Midbrain (tissue), 1 donor: ENCODE measurements at places on chromosomes 3 and 15.

- no peak for DNase-seq
These were observed 3.3 kb downstream of the ACAD9 start for GRCh38 chr3:128882719-128883118.

- no peak for DNase-seq
These were observed 17.9 kb downstream of the GRIP2 start for GRCh38 chr3:14522129-14522691.

DNA sequence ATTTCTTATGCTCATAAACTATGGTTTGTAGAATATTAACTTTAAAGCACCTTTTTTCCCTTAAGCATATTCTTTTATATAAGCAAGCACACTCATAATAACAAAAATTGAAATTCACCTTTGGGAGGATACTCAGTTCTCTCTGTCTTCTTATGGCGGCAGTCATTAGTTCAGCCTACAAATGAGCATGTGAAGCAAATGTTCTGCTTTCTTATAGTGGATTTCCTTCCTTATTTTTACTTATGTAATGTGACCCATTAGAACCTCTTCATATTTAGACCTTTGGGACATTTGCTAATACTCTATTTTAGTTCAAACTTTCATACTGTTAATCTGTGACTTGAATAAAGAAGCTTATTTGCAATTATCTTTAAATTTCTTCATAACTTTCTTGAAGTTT is at the start of gene P2RY13:
Gene P2RY13, minus strand, starts transcription at position 187 of the 400 bp plus-strand sequence. Its CDS starts 21 bp downstream, at position 166.
- DNase-seq: no peak

- DNase-seq: no peak
These were observed 95.7 kb downstream of the CPN2 start for GRCh38 chr3:194255252-194256039.

- no peak for DNase-seq
These were observed 126.3 kb downstream of the DNAJB8 start for GRCh38 chr3:128340198-128340903.

DNA sequence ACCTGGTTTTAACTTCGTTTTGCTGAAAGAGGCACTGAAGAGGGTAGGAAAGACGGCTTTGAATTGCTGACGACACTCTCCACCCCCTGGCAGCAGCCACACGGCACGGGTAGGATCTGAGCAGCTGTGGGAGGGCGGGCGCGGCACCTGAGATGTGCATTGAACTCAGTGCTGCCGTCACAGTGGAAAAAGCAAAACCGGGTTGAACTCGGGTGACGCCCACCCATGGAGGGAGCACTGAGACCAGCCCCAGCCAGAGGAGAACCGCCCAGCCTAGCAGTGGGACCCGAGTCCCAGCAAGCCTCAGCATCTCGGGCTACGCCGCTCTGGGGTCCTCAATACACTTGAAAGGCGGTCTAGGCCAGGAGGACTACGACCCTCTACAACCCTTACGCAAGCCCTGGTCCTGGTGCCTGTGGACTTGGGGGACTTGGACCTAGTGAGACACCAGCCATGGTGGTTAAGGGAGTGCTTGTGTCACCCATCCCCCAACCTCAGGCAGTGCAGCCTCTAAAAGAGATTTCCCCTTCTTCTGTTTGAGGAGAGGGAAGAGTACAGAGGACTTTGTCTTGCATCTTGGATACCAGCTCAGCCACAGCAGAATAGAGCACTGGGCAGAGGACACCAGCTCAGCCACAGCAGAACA is 50.0 kb upstream of the RPL35A start:
- DNase-seq: no peak

DNA sequence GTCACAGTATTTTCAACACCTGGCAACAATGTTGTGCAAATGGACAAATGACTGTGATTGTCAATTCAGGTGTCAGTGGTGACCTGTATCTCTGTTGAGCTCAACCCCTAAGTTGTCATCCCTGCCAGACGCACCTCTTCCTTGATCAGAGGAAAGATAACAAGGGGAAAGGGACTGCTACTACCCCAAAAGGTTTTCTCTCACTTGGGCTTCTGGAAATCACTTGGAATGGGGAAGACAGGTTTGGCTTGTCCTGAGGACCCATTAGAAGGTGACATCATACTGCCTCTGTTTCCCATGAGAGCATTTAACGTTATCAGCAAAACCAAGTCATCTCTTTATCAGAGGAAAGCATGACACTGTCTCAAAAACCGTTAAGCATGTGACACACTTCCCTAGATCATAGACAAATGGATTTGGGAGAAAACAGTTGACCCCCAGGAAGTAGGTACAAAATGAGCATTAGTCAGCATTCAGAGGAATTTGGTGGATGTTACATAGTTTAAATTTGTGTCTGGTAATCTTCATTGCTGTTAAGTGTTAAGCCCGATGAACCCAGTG is 769.5 kb downstream of the GRM7 start:
- DNase-seq: no peak

- no peak for DNase-seq
These were observed 102.3 kb downstream of the ZPLD1 start for GRCh38 chr3:102537123-102537522.

DNA sequence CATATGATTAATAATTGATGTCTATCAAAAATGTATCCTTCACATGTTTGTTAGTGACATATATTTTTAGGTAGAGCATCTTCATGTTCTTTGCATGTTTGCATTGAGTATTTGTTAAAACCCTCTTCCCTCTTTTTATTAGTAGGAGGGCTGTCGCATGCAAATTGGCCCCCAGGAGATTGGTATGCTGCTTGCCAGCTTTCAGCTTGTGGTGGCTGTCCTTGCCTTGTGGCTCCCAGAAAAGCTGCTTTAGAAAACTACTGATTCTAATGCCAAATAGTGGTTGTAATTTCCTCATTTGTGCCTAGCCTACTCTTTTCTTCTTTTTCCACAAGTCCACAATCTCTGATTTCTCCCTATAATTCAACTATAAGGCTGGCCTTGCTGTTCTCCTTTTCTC is 886.8 kb downstream of the VGLL3 start:
- DNase-seq: no peak

DNA sequence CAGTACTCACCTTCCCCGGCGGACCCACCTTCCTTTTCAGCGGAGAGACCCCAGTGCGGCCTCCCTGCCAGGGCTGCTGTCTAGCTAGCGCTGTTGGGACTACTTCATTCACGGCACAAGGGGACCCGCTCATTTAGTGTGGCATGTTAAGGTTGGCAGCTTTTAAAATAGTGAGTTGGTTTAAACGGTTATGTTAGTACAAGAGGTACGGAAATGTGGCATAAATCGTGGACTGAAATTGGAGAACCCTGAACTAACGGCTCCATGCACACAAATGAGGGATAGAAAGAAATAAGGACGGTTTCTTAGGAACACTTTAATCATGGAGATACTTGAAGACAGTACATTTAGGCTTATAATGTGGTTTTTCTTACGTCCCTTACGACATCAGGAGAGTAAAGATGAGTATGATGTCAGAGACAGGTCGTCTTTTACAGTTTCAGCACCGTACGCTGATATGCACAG is 752 bp downstream of the CEP63 start:
- no peak for DNase-seq

DNA sequence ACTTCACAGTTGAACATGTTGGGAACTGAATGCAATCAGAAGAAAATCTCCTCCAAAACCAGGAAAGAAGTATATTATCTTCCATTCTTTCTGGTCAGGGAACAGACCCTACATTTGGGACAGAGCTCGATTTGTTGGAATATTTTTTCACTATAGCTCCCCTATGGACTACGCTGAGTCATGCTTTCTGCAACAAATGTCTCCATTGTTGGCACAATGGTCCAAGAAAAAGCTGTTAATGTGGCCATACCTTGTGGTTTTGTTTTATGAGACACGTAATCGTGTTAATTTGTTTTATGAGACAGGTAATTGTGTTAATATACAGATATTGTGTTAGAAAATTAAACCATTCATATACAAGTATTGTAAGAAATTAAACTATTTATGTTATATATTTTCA is 101.4 kb downstream of the TGFBR2 start:
- no peak for DNase-seq

DNA sequence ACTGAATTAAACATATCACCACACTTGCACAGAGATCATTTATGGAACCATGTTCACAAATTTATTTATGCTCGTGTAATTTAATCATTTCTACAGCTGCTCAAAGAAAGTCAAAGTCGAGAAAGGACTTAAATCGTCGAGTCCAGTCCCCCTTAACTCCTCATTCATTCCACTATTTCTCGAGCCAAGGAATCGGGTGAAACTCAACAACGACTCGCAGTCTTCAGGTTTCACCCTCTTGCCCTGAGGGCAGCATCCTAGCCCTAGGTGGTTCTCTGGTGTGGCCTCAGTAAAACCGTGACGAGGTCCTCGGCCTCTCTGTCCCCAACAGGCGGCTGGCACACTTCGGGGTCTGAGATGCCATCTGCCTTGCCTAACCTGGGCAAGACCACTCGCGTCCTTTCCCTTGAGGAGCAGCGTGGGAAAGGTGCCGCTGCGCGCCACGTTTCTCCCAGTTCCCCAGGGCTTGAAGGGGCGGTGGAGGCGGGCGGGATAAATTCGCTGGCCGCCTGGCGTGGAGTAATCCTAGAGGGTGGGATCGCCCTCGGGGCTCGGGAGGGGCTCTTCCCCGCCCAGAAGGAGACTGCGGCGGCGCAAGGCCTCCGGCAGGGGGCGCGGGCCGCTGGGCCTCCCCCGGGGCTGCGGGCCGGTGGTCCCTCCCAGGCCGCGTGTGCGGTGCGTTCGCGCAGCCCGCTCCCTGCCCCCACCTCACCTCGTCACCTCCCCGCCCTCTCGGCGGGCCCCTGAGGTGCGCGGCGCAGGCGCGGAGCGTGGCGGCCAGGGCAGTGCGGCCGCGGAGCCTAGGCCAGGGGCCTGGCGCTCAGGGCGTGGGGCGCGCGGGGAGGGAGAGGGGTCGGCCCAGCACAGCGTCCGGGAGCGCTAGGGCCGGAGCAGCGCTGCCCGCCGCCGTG is at the start of gene ZNF639:
Gene ZNF639, plus strand, starts transcription at position 746 of the 911 bp plus-strand sequence. CDS start 5,263 bp downstream, outside the sequence.
- peak; percentile 81 for DNase-seq

DNA sequence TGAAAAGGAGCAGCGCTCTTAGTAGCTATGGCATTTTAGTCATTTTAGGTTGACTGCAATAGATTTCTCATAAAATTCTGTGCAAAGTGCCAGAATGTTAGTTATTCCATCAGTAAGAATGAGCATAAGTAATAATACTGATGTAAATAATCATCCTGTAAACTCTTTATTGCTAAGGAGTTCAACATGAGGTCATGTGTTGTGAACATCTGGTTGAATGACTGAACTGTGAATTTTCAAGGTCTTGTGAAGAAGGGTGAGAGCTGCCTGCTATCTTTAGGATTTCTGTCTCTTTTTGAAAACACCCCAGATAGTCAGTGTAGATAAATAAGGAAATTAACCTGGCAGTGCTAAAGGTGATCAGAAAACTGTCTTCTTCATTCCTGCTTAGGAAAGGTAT is 333.4 kb upstream of the TBC1D5 start:
- no peak for DNase-seq

DNA sequence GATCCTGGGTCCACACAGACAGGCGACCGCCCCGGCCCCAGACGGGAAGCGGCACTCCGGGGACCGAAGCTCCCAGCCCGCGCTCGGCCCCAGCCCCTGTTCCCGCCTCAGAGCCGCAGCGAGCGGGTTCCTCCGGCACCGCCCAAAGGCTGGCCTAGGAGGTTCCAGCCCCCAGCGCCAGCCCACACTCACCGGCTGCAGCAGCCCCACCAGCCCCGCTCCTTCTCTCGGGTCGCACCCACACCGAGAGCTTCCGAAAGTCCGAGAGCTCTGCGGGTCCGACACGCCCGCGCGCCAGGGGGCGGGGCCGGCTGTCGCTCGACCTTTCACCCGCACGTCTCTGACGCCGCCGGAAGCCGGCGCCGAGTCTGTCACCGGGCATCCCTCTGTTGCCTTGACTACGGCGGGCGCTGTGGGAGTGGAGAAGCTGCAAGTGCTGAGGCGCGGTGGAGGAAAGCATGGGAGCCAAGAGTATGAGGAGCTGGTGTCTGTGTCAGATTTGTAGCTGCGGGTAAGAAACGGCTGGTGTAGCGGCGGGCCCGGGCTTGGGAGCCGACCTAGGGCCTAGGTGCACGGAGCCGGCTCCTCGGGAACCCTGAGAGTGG is at the start of the genes EFL1 and SAXO2:
Gene EFL1, minus strand, starts transcription at position 313 of the 605 bp plus-strand sequence. CDS start 956 bp downstream, outside the sequence.
Gene SAXO2, plus strand, starts transcription at position 397 of the 605 bp plus-strand sequence. Its CDS starts 62 bp downstream, at position 459.
- DNase-seq: peak; percentile 87

DNA sequence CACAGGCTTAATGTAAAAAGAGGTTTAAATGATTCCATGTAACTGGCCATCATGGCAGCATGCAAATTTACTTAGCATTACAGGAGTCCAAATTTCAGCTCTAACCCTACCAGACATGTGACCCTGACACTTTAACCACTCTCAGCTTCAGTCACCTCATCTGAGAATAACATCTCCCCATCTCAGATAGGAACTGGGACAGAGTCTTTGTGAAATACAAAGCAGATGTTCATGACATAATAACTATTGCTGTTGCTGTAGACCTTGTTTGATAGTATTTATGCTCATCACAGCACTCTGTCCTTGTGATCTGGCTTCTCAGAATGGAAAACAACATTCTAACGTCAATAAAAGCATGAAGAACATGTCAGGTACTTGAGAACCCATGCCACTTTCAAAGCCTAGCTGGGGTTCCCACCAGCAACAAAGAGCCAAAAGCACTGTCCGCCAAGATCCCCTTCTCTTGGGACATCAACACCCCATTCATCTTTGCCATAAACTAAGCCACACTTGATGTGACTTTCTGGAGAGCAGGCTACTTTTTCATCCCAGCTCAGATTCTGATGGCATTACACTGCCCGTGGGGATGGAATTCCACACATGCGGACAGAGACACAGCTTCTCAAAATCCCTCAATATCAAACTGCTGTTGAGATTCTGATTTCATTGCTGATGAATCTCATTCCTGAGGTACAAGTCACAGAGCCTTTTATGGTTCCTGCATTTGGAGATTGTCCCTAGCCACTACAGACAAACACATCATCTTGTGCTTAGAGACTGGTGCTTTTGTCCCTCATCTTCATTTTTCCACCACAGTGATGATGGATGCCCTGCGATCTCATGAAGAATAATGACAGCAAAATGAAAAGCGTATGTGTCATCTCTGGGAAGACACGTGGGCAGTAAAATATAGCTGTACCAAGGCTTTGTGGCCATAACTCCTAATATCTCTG is 202.7 kb downstream of the TNIK start:
- no peak for DNase-seq

DNA sequence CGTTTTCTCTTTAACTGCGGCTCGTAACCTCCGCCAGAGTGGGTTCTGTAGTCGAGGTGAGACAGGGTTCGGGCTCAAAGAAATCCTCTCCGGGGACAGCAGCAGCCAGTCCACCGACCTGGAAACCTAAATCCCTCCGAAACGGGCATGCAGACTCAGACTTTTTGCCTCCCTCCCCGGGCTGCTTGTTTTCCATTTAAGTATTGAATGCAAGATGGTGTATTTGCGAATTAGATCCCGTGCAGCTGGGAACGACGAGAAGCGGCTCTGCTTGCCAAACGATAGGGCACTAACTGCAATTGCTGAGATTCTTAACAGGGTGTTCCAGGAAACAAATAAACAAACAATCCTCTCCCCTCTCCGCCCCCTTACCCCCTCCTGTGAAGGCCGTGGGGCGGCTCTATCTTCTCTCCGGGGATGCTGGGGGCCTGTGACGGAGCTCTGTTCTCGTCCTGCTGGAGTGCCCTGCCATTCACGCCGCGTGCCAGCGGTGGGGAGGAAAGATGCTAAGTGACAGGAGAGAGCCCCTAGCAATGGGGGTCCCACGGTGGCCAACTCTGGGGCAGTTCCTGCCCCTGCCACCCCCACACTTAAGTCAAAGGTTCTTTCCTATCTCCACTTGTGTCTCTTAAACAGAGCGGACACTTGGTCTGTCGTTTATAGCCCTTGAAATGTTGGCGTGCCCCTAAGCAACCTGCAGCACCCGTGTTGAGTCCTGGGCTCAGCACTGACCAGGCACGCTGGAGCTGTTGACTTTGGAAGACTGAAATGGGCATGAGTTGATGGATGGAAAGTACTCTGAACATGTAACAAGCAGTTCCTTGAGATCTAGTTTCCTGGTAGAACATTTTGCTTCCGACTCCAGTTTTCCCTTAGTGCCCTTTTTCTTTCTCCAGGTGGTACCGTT is 1.3 kb upstream of the ETV5 start:
- DNase-seq: no peak

- DNase-seq: no peak
These were observed 279.1 kb downstream of the ZBTB20 start for GRCh38 chr3:114867835-114868503.
